ENCODE measurements at places on chromosomes 2 and 18.

GRCh38 chr18:12645254-12645653, 12.7 kb downstream of the SPIRE1 start:
- no peak for DNase-seq

GRCh38 chr2:227295806-227296205, 29.2 kb upstream of the MFF start:
- DNase-seq, result no peak

- no peak for DNase-seq
Measured at GRCh38 chr2:211760103-211760502, 778.5 kb downstream of the ERBB4 start.

- no peak for DNase-seq
Measured at GRCh38 chr2:113229795-113230194, 48.9 kb downstream of the PAX8 start.

DNA sequence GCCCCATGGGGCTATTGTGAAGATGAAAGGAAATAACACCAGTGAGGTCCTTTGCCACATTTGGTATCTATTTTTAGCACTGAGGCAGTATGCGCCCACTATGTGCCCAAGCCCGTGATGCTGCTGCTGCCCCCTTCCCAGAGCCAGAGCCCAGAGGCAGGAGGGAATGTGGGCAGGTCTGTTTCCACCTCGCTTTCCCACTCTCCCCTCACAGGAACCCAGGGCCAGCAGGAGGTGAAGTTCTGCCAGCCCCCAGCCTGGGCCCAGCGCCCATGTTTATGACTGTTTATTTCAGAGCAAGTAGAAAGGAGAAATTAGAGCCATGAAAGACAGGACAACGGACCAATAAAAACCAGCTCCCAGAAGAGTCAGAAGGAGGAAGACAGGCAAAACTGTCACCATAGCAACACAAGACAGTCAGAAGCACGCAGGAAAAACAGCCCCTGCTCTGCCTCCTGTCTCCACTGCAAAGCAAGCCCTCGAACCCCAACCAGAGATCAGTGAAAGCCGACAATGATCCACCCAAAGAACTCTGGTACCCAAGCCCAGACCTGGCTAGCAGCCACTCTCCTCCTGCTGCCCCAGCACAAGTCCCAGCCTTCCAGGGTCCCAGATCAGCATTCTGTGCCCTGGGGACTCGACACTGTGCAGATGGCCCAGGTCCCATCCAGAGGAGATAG, 1.4 kb downstream of the CYRIA start:
- DNase-seq, result peak; percentile 57

Data from fibroblast of skin of back (primary cell).